ENCODE measurements at places on chromosomes 12 and 14.

DNA sequence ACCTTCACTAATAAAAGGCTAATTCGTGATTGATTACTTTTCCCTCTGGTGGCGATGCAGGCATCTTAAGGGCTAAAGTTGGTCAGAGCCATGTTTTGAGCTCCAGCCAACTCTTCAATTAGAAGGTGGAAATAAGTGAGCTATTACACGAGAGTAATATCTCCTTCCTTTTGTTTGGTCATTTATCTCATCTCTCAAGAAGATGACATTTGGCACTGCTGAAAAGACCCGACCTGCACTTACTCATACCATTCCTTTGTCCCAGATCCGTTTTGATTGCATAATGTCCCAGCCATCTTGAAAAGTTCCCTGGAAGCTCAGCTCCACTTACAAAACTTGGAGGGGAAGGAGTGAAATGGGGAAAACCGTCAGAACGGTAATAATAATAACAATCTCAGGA lies 316.2 kb downstream of the VRK1 start:
- DNase-seq, result no peak

DNA sequence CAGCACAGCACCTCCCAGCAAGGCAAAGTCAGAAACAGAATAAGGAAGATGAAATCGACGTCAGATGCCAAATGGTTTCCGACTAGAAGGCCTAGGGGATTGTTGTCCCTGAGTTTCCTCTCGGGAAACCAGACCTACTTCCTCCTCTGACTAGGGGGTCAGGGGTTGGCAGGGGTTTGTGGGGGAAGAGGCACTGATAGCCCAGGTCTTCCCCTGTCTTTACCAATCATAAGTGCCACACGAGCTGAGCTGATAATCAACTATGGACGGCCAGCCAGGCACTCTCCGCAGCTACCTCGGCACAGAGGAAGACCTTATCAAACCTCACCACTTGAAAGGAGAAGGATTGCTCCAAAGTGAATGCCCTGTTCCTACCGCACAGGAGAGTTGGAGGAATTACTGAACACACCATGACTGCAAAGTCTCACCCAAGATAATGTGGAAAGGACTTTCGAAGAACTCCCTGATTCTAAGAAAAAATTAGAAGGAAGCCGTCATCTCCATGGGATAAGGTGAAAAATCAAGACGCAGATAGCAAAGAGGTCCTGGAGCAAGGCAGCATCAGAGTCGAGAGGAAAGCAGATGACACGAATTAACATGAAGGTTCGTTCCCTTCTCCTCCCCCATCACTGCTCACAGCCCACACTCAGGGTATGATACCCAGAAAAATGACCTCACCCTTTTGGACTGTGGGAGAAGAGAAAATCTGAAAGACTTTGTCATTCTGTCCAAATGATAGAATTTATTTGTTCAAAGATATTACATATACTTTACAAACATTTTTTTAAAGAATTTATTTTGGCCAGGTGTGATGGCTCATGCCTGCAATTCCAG lies 77.7 kb upstream of the MED13L start:
- no peak for DNase-seq

DNA sequence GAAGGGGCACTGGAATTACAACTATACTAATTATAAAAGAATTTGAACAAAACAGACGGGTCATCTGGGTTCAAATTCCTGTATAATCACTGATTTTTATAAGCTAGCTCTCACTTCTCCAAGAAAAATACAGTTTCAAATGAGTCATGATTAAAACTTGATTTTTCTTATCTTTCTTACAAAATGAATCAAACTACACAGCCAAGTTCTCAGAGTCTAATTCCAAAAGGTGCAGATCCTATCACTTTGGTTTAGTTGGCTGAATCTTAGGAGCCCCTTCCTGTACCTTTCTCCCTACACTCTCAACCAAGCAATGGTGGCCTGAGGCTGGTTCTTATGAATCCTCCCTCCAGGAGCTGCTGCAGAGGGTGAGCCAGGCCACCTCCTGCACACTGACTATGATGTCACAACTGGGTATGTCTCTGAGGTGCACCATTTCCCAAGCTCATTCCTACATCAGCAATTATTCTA lies 43.8 kb upstream of the BMP4 start:
- no peak for DNase-seq

GRCh38 chr14:22545842-22546721 lies 42.9 kb downstream of the DAD1 start:
- DNase-seq, result no peak

- no peak for DNase-seq
Observed at GRCh38 chr12:91271185-91271584, 88.6 kb upstream of the DCN start.

- DNase-seq, result no peak
Observed at GRCh38 chr12:67390273-67390672, 121.1 kb downstream of the CAND1 start.

GRCh38 chr12:123475246-123475703 lies 17.3 kb downstream of the SNRNP35 start:
- no peak for DNase-seq

- DNase-seq, result no peak
Observed at GRCh38 chr14:52690983-52691760, 4.2 kb downstream of the ERO1A start.

DNA sequence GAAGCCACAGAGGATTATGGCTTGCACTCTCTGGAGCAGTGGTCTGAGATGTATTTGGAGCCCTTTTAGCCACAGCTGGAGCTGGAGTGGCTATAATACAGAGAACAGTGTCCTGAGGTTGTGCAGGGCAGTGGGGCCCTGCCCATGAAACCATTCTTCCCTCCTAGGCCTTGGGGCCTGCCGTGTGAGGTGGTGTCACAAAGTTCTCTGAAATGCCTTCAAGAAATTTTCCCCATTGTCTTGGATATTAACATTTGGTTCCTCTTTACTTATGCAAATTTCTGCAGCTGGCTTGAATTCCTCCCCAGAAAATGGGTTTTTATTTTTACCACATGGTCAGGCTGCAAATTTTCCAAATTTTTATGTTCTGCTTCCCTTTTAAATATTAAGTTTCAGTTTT lies 79.3 kb downstream of the UNC79 start:
- DNase-seq, result no peak

DNA sequence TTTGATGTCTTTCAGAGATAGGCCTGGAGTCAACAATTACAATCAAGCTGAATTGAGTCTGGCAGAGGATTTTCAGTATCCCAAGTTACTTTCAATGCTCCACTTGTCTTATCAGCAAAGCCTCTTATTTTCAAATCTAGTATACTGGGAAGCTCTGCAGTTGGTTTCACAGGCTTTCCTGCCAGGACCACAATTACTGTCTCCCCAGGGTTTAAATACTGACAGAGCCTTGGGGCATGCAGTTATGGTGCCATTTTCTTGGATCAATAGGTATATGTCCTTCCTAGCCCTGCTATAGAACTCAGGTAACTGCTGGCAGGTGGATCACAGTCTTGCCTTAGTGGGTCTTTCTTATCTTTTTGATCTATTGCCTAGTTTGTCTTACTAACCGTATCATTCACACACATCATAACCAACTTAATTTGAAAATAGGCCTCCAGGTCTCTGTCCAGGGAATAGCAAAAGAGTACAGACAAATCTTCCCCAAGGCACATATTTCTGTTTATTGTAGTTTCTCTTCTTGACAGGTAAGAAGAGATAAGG lies 22.4 kb upstream of the RNU6-8 start:
- DNase-seq, result no peak

Data from CD4-positive, alpha-beta memory T cell (primary cell).